ENCODE measurements at places on chromosomes 4 and X.

GRCh38 chrX:103214870-103215424 lies at the start of gene BEX4:
Gene BEX4 (plus strand): TSS chrX:103215108. CDS start chrX:103216154, 1,046 bp downstream.
- peak; percentile 67 for DNase-seq

DNA sequence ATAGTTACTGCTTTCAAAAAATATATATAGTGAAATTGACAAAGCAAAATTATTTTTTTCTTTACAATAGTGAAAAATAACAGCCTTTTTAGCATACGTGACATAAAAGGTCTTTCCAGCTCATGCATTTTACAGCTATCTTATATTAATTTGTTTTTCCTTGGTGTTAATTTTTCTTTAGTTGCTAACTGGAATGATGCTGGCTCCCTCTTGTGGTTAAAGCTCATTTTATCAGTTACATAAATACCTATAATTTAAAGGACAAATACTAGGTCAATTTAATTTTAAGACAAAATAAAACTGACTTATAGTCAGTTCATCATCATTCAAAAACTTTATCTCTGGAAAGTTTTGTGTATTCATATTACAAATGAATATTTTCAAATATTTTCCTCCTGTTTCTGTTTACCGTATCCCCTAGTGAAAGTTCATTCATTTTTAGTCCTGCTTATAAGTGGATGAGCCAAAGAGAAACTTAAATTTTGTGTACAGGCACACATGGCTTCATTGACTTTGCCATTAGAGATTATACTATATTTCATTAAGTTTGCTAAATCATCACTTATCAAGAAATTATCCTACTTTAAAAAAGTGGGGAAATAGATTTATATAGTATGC lies 9.9 kb upstream of the ANAPC4 start:
- DNase-seq: no peak

DNA sequence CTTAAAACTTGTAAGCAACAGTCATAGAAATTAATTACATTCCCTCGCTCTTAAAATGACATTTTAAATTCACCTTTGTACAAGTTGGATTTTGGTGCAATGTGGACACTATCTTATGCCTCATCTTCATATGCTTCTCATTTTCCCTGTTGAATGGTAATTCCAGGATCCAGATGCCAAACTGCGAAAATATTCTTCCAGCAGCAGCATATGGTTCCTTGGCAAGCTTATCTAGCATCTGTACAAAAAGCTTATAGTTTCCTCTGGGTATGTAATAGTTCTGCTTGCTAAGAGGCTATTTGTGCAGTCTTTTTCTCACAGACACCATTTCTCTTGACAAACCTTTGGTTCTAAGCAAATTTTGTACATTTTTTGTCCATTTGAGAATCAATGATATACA lies 2079.7 kb upstream of the AGA start:
- no peak for DNase-seq

DNA sequence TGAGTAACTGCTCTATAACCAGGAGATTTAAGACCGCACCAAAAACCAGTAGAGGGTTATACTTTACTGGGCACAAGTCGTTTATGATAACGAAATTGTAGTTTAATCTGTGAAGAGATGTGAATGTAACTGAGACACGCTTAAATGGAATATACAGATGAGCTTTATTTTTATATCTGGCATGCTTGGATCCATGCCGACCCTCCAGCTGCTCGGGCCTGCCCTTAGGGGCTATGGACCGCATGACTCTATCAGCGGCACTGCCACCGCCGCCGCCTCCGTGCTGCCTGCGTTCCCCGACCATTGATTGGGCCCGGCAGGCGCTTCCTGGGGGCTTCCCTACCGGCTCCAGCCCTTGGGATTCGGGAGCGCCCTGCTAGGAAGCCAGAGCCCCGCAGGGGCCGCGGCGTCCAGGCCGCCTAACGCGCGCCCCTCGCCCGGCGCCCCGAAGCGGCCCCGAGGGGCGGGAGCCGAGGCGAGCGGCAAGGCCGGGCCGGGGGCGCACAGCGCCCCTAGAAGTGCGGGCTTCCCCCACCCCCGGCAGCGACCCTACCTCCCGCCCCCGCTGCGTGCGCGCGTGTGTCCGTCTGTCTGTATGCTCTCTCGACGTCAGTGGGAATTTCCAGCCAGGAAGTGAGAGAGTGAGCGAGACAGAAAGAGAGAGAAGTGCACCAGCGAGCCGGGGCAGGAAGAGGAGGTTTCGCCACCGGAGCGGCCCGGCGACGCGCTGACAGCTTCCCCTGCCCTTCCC lies at the start of gene NFKB1:
NFKB1 (plus strand) TSS at position 664 of the 751 bp plus-strand sequence. CDS start 24,160 bp downstream, outside the sequence.
- DNase-seq: peak; percentile 79

DNA sequence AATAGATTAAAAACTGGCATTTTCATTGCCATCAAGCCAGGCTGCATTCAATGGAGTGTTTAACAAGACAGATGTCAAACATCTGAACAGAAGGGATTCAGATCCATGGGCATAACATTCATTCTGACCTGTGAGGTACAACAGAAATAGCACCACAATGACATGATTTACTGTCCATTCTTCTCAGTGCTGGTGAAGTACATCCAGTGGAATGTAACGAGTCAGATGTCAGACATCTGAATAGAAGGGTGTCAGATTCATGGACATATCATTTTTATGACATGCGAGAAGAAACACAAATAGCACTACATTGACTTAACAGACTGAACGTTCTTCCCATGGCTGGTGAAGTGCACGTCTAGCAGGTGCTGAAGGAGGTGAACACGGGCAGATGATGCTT lies 186.4 kb downstream of the PPP4R3C start:
- no peak for DNase-seq

DNA sequence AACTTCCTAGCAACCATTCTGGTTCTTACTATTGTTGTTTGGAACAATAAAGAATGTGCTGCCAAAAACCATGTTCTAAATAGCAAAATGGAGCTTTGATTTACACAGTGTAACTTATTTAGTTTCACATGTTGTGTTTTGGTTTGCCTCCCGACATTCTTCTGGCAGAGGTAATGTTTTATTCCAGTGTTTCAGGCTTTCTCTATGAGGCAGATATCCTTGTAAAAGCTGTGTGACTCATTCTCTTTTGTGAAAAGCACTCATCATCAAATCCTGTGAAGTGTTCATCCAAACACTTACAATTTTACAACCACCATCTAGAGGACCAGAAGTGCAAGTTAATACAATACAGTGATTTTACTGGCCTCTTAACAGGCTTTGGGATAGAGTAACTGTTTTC lies 219.0 kb upstream of the GIMD1 start:
- no peak for DNase-seq

GRCh38 chrX:155966876-155967275 lies 30.6 kb upstream of the IL9R start:
- DNase-seq: no peak

DNA sequence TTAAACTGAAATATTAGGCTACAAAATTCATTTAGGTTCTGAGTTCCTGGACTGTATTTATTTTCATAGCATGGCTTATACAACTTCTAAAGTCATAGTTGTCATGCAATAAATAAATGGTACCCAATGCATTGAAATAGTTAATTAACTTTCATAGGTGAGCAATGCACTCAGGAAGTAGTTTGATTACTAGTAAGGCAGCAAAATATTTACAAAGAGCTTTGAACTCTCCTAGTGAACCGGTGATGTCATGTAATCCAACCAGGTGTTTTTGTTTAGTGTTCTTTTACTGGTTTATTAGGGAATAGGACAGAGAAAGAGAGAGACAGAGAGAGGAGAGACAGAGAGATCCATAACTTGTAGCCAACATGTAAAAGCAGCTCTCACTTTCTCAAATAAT lies 228.6 kb upstream of the CTSO start:
- DNase-seq: no peak

Data from activated T-helper 9 cell treated with anti-CD3 and anti-CD28 coated beads, Interleukin-2, amount 50 U/mL, for 16 hours (primary cell).